Esophagus muscularis mucosa (tissue), 4 donors: ENCODE measurements at places on chromosomes 7 and 10.

DNA sequence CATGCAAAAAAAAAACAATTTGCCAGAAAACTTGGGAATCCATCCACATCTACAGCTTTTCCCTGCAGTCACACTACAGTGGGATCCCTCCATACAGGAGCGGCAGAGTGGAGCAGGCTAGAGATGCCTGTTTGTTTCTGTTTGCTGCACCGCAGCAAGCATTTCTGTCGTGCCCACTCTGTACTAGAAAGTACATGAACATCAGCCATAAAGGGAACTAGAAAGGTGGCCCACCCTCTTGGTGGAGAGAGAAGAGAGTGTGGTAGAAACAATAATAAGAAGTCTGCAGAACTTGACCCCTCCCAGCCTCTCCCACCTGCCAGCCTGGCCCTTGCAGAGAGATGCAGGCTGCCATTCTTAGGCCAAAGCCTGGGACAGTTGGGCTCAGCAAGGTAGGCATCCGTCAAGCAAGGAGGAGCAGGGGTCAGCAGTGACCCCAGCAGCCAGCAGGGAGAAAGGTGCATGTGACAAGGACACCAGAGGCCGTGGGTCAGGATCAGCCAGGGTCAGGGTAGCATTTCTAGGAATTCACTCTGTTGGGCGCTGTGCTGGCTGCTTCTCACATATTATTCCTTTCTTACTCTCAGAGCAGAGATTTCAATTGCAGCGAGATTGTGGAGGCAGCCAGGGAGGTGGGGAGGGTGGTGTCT, 171.8 kb downstream of the EGFR start:
- no peak overlapping the region for H3K4me3 ChIP-seq
- peaks cover 55% of the 10 kb centered on the region for H3K36me3 ChIP-seq

GRCh38 chr10:58734116-58734515, 221.4 kb downstream of the BICC1 start:
- no peak for DNase-seq
- no peaks in the 10 kb centered on the region for H3K27me3 ChIP-seq
- peaks cover 22% of the 10 kb centered on the region for H3K4me1 ChIP-seq
- no peak overlapping the region for H3K27ac ChIP-seq
- H3K4me3 ChIP-seq = no peak overlapping the region

DNA sequence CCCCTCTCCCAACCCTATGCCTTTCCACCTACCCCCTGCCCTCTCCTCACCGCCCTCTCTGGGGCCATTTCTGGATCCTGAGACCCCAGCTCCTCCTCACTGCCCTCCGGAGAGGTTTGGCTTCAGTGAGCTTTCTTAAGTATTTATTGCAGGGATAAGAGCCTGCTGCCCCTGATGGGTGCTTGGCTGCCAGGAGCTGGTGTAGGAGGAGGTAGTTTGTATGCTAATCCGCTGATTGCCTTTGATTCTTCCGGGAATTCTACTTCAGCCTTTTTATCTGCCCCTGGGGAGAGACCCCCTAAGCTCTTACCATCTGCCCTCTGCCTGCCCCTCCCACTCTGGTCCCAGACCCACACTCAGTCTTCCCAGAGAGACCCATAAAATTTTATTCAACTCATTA, 263.5 kb upstream of the PODXL start:
- H3K27me3 ChIP-seq = no peaks in the 10 kb centered on the region
- no peaks in the 10 kb centered on the region for H3K4me1 ChIP-seq
- no peaks in the 10 kb centered on the region for H3K36me3 ChIP-seq
- no peak overlapping the region for H3K27ac ChIP-seq
- no peak for DNase-seq
- H3K4me3 ChIP-seq = no peak overlapping the region

GRCh38 chr10:89314676-89315075, 12.8 kb downstream of the IFIT2 start:
- no peaks in the 10 kb centered on the region for H3K4me1 ChIP-seq
- no peaks in the 10 kb centered on the region for H3K36me3 ChIP-seq
- H3K27ac ChIP-seq = no peak overlapping the region
- DNase-seq = no peak
- no peak overlapping the region for H3K4me3 ChIP-seq

DNA sequence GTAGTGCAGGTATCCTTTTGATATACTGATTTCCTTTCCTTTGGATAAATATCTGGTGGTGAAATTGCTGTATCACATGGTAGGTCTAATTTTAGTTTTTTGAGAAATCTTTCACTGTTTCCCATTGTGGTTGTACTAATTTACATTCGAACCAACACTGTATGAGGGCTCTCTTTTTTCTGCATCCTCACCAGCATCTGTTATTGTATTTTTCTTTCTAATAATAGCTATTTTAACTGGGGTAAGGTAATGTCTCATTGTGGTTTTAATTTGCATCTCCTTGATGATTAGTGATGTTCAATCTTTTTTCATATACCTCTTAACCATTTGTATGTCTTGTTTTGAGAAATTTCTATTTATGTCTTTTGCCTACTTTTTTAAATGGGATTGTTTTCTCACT, 335.4 kb upstream of the MTPN start:
- no peaks in the 10 kb centered on the region for H3K4me1 ChIP-seq
- no peak overlapping the region for H3K4me3 ChIP-seq
- H3K27ac ChIP-seq = no peak overlapping the region
- DNase-seq = no peak
- no peaks in the 10 kb centered on the region for H3K27me3 ChIP-seq

DNA sequence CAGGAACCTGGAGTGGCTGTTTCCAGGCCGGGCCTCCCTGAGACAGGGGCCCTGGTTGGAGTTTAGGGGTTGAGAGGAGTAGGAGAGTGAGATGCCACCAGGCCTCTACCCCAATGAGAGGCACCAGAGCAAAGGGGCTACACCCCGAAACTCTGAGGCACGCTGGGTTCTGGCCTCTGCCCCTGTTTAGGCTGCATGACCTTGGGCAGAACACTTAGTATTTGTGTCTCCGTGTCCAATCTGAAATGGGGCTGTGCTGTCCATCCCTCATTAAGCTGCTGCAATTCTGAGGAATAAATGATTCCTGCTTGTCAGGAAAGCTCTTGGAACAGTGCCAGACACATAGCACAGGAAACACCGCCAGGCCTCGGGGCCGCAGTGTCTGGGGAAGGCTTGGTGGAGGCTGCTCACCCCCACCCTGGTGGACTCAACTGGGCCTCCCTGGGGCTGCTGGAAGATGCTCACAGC, 40.5 kb upstream of the SAMD8 start:
- no peaks in the 10 kb centered on the region for H3K36me3 ChIP-seq
- H3K4me3 ChIP-seq = no peak overlapping the region
- peaks cover 12% of the 10 kb centered on the region for H3K4me1 ChIP-seq
- no peak for DNase-seq
- H3K27me3 ChIP-seq = no peaks in the 10 kb centered on the region

DNA sequence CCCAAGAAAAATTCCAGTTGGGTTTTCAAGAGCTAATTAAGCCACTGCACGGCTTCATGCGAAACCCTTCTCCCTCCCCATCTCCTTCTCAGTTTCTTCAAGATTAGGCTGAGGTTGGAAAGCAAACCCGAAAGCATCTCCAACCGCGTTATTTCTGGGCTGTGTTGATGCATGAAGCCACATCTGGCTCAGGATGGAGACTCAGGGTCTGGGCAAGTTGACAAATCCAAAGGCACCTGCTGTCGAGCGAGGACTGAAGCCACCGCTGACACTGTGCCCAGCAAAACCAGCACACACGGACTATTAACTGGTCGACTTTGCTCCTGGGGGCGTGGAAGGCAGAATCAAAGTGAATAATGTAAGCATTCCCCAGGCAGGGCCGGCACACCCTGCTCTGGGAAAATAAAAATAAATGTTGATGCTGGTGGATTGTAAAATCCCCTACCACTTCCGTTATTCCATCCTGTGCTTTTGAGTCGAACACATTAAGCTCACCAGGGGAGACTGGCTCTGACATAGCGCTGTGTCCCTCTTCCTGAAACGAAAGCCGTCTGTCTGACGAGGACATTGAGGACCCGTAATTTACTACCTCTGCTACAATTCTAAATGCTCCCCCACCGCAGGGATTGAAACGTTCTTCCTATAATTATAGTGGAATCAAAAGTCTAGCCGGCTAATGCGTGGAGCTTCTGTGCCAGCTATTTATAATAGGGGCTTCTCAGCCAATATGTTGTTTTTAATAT, 269.8 kb downstream of the ADARB2 start:
- H3K27ac ChIP-seq = no peak overlapping the region
- DNase-seq = no peak
- no peaks in the 10 kb centered on the region for H3K27me3 ChIP-seq
- H3K4me1 ChIP-seq = no peaks in the 10 kb centered on the region

GRCh38 chr7:50149369-50149768, 56.3 kb upstream of the ZPBP start:
- no peak overlapping the region for H3K4me3 ChIP-seq
- no peaks in the 10 kb centered on the region for H3K4me1 ChIP-seq
- H3K36me3 ChIP-seq = no peaks in the 10 kb centered on the region
- no peak for DNase-seq
- no peak overlapping the region for H3K27ac ChIP-seq

GRCh38 chr10:104045151-104046089, 40.3 kb downstream of the COL17A1 start:
- DNase-seq = no peak
- no peaks in the 10 kb centered on the region for H3K27me3 ChIP-seq
- no peaks in the 10 kb centered on the region for H3K36me3 ChIP-seq
- no peak overlapping the region for H3K4me3 ChIP-seq
- no peak overlapping the region for H3K27ac ChIP-seq

DNA sequence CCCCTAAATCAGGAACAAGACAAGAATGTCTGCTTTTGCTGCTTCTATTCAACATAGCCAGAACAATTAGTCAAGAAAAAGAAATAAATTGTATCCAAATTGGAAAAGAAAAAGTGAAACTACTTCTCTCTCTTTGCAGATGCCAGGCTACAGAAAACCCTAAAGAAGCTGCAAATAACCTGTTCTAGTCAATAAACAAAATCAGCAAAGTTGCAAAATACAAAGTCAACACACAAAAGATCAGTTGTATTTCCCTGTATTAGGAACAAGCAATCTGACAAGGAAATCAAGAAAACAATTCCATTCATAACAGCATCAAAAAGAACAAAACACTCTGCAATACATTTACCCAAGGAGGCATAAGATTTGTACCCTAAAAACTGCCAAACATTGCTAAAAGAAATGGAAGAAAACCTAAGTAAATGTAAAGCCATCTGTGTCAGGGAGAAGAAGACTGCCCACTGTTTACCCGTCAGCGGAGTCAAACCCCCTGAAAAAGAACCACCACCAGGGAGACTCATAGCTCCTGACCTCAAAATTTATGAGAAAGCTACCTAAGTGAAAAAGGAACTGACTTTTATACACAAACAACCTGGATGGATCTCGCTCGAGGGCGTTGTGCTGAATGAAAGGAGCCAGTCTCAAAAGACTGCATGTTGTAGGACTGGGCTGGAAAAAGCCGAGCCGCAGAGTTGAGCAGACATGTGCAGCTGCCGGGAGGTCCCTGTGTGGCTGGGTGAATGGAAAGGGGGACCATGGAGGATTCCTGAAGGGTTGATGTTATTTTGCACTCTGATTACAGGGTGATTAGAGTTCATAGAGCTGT, 263.1 kb downstream of the MAD1L1 start:
- no peaks in the 10 kb centered on the region for H3K4me1 ChIP-seq
- H3K27ac ChIP-seq = no peak overlapping the region
- no peaks in the 10 kb centered on the region for H3K27me3 ChIP-seq
- H3K4me3 ChIP-seq = no peak overlapping the region
- DNase-seq = no peak
- peaks cover 14% of the 10 kb centered on the region for H3K36me3 ChIP-seq

- H3K27ac ChIP-seq = no peak overlapping the region
- H3K4me1 ChIP-seq = peaks cover 56% of the 10 kb centered on the region
- DNase-seq = no peak
- H3K36me3 ChIP-seq = no peaks in the 10 kb centered on the region
- H3K27me3 ChIP-seq = peaks cover 100% of the 10 kb centered on the region
Measured at GRCh38 chr7:122304996-122305421, 459 bp upstream of the FEZF1 start.

- peaks cover 15% of the 10 kb centered on the region for H3K4me1 ChIP-seq
- DNase-seq = no peak
- no peak overlapping the region for H3K4me3 ChIP-seq
- H3K27me3 ChIP-seq = no peaks in the 10 kb centered on the region
- no peaks in the 10 kb centered on the region for H3K36me3 ChIP-seq
Measured at GRCh38 chr7:71511361-71511807, 379.4 kb downstream of the GALNT17 start.

GRCh38 chr7:103093429-103093828, 18.5 kb downstream of the ARMC10 start:
- no peaks in the 10 kb centered on the region for H3K27me3 ChIP-seq
- peaks cover 4% of the 10 kb centered on the region for H3K36me3 ChIP-seq
- H3K27ac ChIP-seq = no peak overlapping the region
- DNase-seq = no peak
- H3K4me1 ChIP-seq = no peaks in the 10 kb centered on the region

- no peaks in the 10 kb centered on the region for H3K27me3 ChIP-seq
- no peak overlapping the region for H3K27ac ChIP-seq
- no peak for DNase-seq
- no peak overlapping the region for H3K4me3 ChIP-seq
- peaks cover 18% of the 10 kb centered on the region for H3K4me1 ChIP-seq
- H3K36me3 ChIP-seq = no peaks in the 10 kb centered on the region
Measured at GRCh38 chr7:1031716-1032455, 12.5 kb upstream of the GPR146 start.

GRCh38 chr10:64867501-64867962, 1346.3 kb downstream of the REEP3 start:
- no peak overlapping the region for H3K27ac ChIP-seq
- no peaks in the 10 kb centered on the region for H3K27me3 ChIP-seq
- no peaks in the 10 kb centered on the region for H3K4me1 ChIP-seq
- H3K4me3 ChIP-seq = no peak overlapping the region
- H3K36me3 ChIP-seq = no peaks in the 10 kb centered on the region

DNA sequence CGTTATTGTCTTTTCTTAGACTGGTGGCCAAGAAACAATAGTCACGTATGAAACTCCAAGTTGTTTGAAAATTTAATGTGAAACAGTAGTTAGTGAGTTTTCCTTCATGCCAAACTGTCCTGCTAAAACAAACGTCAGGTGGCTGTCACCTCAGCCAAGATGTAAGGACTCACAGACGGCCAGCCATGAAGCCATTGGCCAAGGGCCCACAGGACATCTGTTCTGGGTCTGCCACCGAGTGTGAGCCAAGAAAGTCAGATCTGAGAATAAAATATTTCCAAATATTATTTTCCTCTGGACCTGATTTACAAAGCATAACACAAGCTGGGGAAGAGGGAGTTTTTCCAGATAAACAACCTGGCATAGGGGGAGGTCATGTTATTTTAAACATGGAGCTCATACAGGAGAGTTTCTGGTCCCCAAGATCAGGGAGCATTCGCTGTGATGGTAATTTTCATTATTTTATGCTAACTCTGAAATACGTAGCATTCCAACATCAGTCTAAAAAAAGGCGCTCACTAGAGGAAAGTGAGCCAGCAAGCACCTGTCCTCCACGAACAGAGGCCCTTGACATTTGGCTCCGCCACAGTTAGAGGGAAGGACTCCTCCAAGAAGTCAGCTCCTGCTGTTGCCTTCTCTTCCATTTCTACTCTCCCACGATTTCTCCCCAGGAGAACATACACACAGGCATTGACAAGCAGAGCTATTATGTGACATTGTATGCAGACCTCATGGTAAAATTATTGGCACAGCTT, 38.9 kb upstream of the LANCL2 start:
- H3K27ac ChIP-seq = no peak overlapping the region
- H3K36me3 ChIP-seq = no peaks in the 10 kb centered on the region
- H3K27me3 ChIP-seq = no peaks in the 10 kb centered on the region
- no peak overlapping the region for H3K4me3 ChIP-seq
- H3K4me1 ChIP-seq = peaks cover 15% of the 10 kb centered on the region
